ENCODE measurements at places on chromosomes 12 and 14.

DNA sequence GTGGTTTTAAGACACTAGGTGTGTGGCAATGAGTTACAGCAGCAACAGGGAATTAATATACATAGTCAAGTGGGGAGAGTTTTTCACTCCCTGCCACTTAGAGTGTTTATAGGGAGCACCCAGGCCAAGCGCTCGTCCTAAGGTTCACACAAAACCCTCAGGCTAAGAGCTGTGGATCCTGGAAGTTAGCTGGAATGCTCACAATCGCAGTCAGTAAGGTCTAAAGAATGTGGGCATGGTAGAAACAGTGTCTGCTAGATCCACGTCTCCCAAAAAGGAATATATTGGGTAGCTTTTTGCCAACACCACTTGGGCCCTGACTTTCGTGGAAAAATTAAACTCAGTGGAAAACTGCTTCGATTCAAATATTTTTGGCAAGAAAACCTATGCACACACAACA is 36.6 kb downstream of the STAB2 start:
- no peak for DNase-seq

DNA sequence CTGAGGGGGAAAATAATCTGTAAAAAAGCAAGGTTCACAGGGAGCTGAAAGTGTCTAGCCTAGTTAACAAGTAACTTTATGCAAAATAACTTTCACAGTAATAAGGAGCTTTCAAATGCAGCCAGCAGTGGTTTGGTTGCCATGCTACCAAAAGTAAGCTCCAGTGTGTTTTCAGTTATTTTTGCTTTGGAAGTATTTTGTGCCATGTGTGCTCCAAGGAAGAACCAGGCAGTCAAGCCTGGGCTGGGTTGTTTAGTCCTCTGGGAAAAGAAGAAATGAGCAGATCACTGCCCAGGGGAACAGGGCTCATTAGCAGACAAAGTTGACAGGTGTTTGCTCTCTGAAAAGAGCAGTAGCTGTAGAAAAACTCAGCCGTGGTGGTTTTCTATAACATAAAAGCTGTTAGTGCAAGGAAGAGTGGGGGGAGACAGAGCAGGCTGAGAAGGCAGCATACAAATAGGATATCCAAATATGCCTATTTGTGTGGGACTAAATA is 92.8 kb upstream of the TMTC2 start:
- DNase-seq: no peak

- DNase-seq: no peak
These were observed 76.1 kb downstream of the SLC25A47 start for GRCh38 chr14:100399052-100399849.

- no peak for DNase-seq
These were observed 48.4 kb downstream of the LTBP2 start for GRCh38 chr14:74563586-74564159.

DNA sequence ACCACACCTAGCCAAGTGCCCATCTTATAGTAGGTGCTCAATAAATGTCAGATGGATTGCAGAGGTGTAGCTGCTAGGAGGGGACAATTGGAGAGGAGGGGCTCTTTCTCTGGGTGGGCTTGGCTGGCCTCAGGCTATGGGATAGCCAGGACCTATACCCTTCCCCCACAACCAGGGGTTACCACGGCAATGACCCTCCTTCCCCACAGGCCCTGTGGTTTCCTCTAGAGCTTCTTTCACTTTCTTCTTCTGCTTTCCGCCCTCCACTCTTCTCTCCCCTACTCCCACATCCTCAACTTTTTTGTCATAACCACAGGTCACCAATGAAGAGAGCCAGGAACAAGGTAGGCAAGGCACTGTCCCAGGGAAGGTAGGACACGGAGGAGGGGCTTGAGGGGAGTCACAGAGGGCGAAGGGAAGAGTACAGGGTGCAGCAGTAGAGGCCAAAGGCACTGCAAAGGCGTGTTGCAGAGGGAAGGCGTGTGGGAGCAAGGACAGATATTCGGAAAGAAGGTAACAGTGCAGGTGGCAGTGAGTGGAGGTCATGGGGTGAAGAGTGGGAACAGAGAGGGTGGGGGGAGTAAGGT is 1.9 kb upstream of the ITGB7 start:
- no peak for DNase-seq

DNA sequence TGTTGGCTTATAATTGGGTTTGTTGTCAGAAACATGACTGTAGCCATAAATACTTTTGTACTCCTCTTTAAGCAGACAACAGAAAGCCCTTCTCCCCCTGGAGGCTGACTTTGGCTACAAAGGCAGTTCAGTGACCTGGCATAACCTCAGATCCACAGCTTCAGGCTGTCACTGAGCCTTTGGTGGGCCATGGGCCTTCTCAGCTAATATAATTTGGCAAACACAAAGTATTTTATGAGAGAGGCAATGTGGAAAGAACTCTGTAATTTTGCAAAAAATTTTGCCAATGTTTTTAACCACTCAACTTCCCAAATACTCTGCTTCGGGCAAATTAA is 15.5 kb upstream of the MGP start:
- no peak for DNase-seq

- no peak for DNase-seq
These were observed 5.3 kb upstream of the SINHCAF start for GRCh38 chr12:31331242-31331641.

GRCh38 chr12:42590330-42590934 is 886 bp upstream of the PRICKLE1 start:
- DNase-seq: no peak

GRCh38 chr12:46650688-46651087 is 175.1 kb downstream of the SLC38A4 start:
- DNase-seq: no peak

- no peak for DNase-seq
These were observed 400 bp downstream of the CHST11 start for GRCh38 chr12:104456950-104457745.

- no peak for DNase-seq
These were observed 8.2 kb downstream of the NOC4L start for GRCh38 chr12:132152411-132152821.

GRCh38 chr12:34607520-34608195 is 585.4 kb downstream of the ALG10 start:
- DNase-seq: no peak

DNA sequence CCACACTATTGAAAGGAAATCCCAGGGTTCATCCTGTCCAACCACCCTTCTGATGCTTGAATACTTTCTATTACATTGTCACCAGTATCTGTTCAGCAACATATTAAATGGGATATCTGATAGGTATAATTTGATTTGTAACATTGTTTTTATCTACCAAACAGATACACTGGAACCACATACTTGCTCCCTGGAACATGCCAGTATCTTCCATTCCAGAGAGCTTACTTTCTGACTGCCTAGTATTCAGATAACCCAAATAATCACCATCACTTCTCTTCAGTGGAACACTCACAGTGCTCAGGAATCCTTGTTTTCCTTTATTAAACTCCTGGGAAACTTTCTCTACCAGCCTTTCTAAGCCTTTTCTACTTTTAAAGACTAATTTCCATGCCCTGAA is 19.3 kb downstream of the LRP6 start:
- no peak for DNase-seq

GRCh38 chr12:116319898-116320621 is 42.6 kb upstream of the MED13L start:
- DNase-seq: no peak

GRCh38 chr14:24971255-24971654 is 78.7 kb downstream of the STXBP6 start:
- DNase-seq: no peak

- no peak for DNase-seq
These were observed 13.5 kb downstream of the DGLUCY start for GRCh38 chr14:91127401-91127801.

DNA sequence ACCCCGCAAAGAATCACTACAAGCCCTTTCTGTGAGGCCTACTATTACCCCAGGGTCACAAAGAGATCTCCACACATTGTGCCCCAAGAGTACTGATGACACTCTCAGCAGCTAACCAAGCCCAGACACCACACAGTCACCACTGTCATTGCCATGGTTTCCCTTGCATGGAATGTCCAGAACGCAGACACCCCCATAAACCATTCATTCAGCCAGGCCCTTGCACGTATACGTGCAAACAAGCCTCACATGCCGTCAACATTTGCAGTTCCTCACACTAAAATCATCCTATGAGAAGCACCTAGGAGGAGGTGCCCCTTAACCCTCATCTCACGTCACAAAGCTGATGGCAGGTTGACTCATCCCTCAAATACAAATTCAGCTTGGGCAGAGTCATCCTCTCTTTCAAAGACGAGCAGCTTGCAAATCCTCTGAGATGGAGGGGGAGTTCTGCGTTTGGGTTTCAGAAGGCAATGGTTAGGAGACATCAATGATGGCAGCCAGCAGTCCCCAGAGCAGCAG is 17.1 kb upstream of the KRT77 start:
- no peak for DNase-seq

DNA sequence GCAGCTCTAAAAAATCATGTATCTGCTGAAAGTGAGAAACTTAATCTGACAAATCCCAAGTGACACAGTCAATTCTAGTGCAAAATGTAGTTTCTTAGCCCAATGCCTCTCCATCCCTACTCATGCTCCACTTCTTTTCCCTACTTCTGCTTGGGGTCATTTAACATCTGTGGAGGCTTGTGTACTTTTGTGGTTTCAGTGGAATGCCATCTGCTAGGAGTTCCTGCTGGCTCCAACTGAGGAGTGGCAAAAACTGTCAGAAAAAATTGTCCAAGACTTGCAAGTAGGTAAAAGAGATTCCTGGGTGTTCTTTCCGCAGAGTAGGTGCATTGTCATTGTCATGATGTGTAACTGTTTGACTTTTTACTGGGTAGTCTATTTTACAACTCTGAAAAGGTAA is 12.5 kb upstream of the AVPR1A start:
- DNase-seq: no peak

DNA sequence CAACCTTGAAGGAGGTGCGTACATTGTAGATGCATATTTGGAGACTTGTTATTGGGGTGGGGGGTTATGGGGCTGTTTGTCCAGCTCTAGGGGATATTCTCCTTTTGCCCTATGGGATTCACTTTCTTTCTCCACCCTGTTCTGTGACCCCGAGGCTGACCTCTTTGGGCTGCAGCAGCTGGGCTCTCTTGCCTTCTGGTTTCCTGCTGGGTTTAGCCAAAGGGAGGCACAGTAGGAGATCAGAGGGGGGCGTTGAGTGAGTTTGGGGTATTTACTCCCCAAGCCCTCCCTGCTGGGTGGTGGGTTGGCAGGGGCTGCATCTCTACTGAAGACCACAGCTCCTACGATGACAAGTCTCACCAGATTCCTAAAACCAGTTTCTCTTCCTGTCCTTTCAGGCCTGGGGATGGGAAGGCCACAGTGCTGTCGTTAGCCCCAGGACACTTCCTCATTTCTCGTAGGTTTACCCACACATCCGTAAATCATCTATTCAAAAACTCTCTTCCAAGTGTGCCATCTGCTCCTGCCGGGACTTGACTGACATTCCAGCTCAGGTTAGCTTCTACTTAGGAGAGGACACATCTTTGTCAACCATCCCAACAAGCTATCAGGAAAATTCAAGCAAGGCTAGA is 127.1 kb downstream of the TMEM30B start:
- no peak for DNase-seq

- no peak for DNase-seq
These were observed 52.3 kb downstream of the RAB35 start for GRCh38 chr12:120064054-120064940.

DNA sequence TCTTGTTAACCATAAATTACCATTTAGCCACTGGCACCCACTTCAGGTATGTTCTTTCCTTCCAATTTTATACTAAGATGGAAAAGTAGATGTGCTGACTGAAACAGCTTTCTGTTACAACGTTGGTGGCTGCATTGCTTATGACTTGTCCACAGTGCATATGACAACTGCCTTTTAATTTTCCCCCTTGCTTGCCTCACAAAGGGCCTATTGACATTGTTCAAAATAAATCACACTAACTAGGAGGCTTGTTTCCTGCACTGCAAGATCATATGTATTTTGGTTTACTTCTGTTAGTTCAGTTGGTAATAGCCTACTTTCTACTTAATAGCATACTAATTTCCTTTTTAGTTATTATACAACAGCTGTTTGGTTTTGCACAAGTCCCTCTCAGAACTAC is 55.4 kb downstream of the SCAF11 start:
- no peak for DNase-seq

DNA sequence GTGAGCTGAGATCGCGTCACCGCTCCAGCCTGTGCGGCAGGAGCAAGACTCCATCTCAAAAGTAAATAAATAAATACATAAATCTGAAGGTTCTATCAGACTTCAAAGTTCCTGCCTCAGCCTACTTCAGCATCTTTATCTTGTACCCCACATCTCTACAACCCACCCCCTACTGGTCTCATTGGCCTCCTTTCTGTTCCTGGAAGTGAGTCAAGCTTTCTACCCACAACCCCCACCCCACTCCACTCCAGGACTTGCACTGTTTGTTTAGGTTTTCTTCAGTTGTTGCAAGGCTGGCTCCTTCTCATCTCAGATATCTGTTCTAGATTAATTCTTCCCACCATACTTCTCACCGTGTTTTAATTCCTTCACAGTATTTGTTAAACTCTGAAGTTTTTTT is 714 bp upstream of the PSMC6 start:
- DNase-seq: no peak

GRCh38 chr12:104566244-104566993 is 109.7 kb downstream of the CHST11 start:
- DNase-seq: no peak

- no peak for DNase-seq
These were observed 71.7 kb upstream of the RIN3 start for GRCh38 chr14:92441751-92442504.

GRCh38 chr14:70735043-70735442 is 74.3 kb downstream of the MAP3K9 start:
- DNase-seq: no peak

- DNase-seq: no peak
These were observed 80.2 kb downstream of the SPTB start for GRCh38 chr14:64799555-64799954.

- no peak for DNase-seq
These were observed 11.5 kb downstream of the GNS start for GRCh38 chr12:64747695-64748094.

DNA sequence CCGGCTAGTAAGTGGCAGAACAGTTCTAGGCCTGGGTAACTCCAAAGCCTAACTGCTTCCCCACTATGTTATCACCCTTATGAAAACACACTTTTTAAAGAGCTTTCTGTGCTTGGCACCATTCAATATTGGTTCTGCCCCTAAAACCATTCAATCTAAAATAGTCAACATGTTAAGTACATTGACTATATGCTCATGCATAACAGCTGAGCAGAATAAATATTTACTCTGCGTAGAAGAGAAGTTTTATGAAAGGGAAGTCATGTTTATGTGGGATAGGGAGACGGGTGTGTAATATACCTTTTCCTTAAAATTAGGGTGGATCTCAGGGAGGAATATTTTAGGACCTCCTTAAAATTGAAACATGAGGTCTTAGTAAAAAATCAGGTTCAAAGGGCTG is 80.5 kb downstream of the SAMD4A start:
- no peak for DNase-seq

DNA sequence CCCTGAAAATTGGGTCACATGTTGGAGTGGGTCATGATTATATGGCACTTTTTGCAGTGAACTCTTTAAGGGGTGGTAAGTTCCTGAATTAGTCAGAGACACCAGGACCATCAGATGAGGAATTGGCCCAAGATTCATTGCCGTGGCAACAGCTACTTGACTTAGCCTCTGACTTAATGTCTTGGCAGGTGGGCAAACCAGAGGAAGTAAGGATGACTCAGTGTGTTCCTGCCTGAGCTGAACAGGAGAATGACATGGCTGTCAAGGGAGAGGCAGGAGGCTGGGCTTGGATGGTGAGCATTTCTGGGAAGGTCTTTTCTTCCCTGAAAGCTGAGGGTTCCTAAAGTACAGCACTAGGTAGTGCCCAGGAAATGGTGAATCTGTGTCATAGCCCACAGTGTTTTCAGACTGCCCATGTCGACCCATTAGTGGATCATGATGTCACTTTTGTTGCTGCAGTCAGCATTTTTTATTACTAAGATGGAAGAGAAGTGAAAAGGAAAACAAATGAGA is 170.1 kb upstream of the PWP1 start:
- DNase-seq: no peak
